ENCODE measurements at places on chromosomes 5 and 9.

- no peak for DNase-seq
Measured at GRCh38 chr9:91415290-91415689, 8.3 kb downstream of the NFIL3 start.

DNA sequence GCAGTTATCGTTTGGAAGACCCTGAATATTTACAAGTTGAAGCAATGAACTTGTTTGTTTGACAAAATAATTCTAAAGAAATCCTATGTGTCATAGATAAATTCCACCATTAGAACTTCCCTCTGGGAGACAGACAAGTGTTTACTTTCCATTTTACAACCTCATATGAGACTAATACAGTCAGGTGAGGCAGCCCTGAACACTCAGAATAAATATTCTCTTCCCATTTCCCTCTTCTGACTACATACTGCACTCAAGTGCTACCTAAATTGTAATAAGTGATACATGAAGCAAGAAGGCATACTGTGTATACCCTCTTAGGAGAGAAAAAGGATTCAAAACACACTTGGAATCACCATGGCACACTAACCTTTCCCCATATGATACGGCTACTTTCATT is 6.8 kb downstream of the RASEF start:
- DNase-seq: no peak

GRCh38 chr9:116327701-116328405 is 174.3 kb downstream of the PAPPA start:
- no peak for DNase-seq

- DNase-seq: no peak
Measured at GRCh38 chr5:118126159-118126558, 862.2 kb downstream of the DTWD2 start.

GRCh38 chr9:119722384-119722783 is 353.1 kb upstream of the BRINP1 start:
- no peak for DNase-seq

DNA sequence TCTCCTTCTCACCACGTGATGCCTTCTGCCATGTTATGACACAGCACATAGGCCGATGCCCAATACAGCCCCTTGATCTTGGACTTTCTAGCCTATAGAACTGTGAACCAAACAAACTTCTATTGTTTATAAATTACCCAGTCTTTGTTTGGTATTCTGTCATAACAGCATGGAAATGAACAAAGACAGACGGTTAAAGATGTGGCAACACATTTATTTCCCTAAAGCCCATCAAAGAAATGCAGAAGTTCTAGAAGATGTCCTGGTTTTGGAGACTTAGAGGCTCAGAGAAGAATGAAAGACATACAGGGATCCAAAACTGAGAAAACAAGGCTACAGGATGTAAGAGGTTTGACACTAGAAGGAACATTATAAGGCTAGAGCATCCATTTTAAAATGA is 600.8 kb upstream of the DAB2 start:
- DNase-seq: no peak

- DNase-seq: no peak
Measured at GRCh38 chr5:157915638-157916037, 56.7 kb upstream of the CLINT1 start.

GRCh38 chr5:146947181-146947941 is 68.8 kb upstream of the PPP2R2B start:
- DNase-seq: no peak

- no peak for DNase-seq
Measured at GRCh38 chr9:34279411-34279810, 49.7 kb downstream of the KIF24 start.

GRCh38 chr5:37554938-37555337 is 175.8 kb downstream of the WDR70 start:
- DNase-seq: no peak

DNA sequence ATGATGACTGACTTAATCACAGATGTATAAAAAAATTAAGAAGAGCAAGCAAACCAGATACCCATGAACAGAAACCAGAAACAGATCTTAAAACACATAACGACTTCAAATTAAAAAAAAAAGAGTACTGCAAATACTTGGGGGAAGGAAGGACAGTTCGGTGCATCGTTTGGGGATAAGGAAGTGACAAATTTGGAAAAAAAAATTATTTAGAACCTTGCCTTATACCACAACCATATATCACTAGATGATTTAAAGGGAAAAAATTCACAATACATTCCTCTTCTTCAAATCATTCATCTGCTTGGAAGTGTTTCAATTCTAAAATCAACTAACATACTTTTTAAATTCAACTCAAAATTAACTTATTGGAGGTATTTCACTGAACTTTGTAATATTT is 1038.6 kb upstream of the DMAC1 start:
- DNase-seq: no peak

- no peak for DNase-seq
Measured at GRCh38 chr9:97811533-97812246, 41.3 kb upstream of the FOXE1 start.

- peak; percentile 60 for DNase-seq
Measured at GRCh38 chr9:128554155-128554862, 1.9 kb downstream of the SPTAN1 start.

GRCh38 chr9:29609282-29609681 is 2036.0 kb upstream of the C9orf72 start:
- no peak for DNase-seq

DNA sequence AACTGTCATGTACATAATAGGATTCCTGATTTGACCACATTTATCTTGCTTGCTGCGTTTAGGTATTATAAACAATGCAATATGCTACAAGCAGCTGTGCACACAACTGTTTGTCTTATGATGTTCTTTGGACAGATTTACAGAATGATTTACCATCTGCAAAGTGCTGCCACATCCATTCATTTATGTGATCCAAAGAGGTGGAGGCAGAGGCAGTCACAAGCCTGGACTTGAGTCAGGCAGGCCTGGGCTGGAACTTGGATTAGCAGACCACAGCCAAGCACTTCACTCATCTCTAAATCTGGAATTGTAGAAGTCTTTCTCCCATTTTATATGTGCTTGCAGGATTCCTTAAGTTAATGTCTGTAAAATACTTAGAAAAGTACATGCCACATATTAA is 149.0 kb downstream of the INSYN2B start:
- no peak for DNase-seq

GRCh38 chr5:77590347-77590746 is 48.2 kb downstream of the OTP start:
- DNase-seq: no peak

- peak; percentile 83 for DNase-seq
Measured at GRCh38 chr9:137030538-137031527, 1.1 kb downstream of the FUT7 start.

- no peak for DNase-seq
Measured at GRCh38 chr5:8060235-8060952, 191.4 kb downstream of the MTRR start.

- no peak for DNase-seq
Measured at GRCh38 chr5:107557051-107557658, 113.6 kb downstream of the EFNA5 start.

- DNase-seq: no peak
Measured at GRCh38 chr5:91018200-91018599, 364.9 kb downstream of the ARRDC3 start.

- no peak for DNase-seq
Measured at GRCh38 chr5:96344678-96345577, 88.1 kb downstream of the PCSK1 start.

- DNase-seq: peak; percentile 90
Measured at GRCh38 chr5:177429248-177430040, 3.0 kb downstream of the GRK6 start.

DNA sequence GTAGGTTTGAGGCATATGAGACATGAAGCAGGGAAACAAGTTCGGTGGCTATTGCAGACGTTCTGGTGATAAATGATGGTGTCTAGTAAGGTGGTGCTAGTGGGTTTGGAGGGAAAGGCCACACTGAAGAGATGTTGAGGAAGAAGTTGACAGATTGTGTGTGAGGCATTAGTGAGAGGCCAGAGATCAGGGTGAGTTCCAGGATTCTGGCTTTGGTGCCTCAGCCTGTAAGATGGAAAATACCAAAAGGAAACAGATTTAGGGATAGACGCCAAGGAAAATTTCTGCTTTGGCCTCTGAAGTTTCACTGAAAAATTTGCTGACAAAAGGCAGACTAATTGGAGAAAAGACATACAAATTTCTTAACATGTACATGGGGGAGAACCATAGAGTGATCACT is 6.4 kb upstream of the PAIP1 start:
- no peak for DNase-seq

DNA sequence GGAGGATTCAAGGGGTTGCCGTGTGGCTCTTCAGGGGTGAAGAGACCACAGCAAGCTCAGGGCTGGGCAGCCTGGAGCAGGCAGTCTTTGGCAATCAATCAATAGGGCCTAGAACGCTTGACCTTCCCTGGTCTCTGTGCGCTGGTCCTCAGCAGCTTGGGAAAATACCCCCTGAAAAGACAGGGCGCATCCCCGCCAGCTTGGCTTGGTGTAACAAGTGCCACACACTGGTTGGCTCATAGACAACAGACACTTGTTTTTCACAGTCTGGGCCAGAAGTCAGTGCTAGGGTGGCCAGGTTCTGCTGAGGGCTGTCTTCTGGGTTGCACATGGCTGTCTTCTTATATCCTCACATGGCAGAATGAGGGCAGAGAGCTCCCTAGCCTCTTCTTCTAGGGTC is 141.1 kb downstream of the HSD17B3 start:
- no peak for DNase-seq

DNA sequence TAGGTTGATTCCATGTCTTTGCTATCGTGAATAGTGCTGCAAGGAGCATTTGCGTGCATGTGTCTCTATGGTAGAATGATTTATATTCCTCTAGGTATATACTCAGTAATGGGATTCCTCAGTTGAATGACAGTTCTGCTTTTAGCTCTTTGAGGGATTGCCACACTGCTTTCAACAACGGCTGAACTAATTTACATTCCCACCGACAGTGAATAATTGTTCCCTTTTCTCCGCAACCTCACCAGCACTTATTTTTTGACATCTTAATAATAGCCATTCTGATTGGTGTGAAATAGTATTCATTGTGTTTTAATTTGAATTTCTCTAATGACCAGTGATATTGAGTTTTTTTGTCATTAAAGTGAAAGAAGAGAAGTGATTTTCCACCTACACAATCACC is 18.5 kb downstream of the IFNA5 start:
- no peak for DNase-seq

DNA sequence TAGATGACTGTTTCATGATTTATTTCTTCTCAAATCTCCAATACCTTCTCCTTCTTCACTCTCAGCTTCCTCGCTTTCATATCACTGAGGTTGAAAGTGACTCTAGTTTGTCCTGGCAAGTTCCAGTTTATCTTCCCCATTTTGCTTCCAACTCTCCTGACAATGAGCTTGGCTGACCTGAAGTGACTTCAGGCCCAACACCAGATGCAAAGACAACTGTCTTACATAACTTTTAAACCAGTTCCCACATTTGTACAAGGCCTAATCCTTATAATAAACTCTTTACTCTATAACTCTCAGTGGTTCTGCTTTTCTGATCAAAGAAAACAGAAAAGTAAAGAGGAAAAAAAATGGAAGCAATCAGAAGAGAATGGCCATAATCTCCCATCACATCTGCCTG is 22.0 kb downstream of the GNG10 start:
- DNase-seq: no peak

GRCh38 chr9:131813116-131813515 is 73.2 kb upstream of the RAPGEF1 start:
- DNase-seq: no peak

- DNase-seq: no peak
Measured at GRCh38 chr5:107812570-107813141, 141.9 kb upstream of the EFNA5 start.

DNA sequence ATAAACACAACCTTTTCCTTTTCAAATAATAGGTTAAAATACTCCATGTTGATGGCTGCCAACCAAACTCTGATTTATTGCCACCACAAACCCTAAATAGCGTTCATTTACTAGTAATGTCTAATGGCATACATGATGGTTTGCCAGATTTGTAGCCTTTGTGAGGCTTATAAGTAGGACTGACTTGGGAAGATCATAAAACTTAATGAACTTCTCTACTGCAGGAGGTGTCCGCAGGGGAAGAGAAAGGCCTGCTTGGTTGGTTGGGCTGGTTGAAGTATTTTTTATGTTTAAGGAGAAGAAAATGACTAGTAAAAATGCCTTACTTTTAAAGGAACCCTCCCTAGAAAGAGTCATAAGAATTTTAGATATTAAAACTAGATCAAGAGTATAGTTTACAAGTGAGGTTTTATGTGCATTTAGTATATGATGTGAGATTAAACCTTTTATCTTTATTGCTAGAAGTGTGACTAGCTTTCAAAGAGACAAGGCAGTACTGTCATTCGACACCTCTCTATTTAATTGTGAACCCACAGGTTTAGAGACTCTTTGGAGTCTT is 5.0 kb downstream of the PBX3 start:
- DNase-seq: no peak

GRCh38 chr5:13660072-13660471 is 284.4 kb downstream of the DNAH5 start:
- no peak for DNase-seq

DNA sequence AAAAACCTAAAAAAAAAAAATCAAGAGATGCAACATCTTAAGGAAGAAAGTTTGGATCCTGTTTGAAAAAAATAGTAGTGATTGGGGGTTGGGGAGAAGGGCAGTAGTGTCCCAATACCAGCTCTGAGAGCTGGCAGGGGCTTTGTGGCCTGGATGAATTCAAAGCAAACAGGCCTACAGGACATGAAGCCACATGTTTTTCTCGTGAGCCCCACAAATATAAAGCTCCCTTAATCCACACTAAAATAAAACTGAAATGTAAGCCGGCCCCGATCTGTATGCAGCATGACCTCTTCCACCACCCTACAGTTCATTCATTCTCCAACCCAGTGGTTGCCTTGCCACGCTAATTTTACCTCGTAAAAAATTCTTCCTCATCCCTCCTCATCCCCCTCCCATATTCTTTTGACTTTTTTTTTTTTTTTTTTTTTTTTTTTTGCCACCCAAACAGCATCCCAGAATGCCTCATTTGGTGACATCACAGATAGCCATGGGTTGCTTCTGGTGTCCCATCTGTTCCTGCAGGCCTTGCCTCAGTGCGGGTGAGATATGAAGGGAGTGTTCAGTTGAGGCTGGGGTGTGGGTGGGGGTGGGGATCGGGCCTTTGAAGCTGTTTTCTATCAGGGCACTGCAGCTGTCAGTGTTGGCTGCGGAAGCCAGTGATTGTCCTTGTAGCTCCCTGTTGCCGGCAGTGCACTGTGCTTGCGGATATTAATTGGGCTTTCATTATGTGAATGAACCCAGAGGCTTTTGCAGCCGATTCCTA is 81.6 kb upstream of the NFIB start:
- DNase-seq: no peak

GRCh38 chr9:121771851-121772599 is 120.6 kb downstream of the DAB2IP start:
- no peak for DNase-seq
